Natural killer cell treated with Interleukin-12 subunit alpha and Interleukin-12 subunit beta and Interleukin-15 and Interleukin-18, amount 100 ng/mL, for 72 hours (primary cell): ENCODE measurements at places on chromosomes 1 and 21.

- peak; percentile 92 for DNase-seq
Measured at GRCh38 chr1:18951818-18952391, 4.6 kb downstream of the IFFO2 start.

- no peak for DNase-seq
Measured at GRCh38 chr1:62187548-62187947, 7.1 kb upstream of the L1TD1 start.

- DNase-seq: no peak
Measured at GRCh38 chr21:44537930-44538911, 1.8 kb downstream of the KRTAP10-1 start.

DNA sequence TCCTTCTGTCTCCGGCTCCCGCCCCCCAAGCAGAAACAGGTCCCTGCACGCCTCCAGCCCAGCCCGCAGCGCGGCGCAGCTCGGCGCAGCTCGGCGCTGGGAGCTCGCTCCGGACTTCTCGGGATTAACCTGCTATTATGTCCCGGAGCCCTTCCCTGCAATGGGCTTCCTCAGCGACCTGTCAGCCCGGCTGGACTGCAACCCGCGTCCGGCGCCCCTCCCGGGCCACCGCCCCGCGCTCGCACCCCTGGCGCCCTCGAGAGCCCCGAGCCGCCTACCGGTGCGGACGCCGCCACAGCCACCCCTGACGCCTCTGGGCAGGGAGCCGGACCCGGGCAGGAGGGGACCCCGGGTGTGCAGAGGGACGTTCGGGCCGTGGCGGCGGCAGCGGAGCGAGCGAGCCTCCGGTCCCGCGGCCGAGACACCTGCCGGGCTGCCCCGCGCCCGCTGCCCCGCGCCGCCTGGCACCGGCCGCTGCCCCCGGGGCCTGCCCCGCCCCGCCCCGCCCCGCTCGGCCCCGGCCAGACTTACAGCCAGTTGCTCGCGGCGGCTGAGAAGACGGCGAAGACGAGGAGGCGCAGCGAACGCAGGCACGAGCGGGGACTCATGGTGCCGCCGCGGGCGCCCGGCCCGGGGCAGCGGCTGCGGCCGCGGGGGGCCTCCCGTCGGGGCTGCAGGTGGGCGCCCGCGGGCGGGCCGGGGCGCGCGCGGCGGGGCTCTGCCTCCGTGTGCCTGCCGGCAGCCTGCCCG lies 407 bp downstream of the WNT4 start:
- no peak for DNase-seq

DNA sequence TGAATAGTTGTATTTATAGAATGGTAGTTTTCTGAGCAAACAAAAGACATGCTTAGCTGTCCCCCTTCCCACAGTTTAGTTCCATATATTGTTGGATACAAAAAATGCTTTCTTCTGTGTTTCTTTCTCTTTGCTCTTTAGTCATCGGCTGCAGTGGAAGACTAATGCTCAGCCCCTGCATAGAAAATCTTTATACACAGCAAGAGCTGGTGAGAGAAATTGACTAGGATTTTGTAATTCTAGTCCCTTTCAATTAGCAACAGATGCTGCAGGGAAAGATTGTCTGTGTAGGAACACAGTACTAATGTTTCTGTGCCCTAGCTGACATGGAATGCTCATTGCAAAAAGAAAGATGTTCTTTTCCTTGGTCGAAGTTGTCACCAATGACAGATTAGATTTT lies 200.9 kb downstream of the RPS6KC1 start:
- DNase-seq: no peak

- no peak for DNase-seq
Measured at GRCh38 chr1:230632273-230632873, 9.9 kb upstream of the COG2 start.

DNA sequence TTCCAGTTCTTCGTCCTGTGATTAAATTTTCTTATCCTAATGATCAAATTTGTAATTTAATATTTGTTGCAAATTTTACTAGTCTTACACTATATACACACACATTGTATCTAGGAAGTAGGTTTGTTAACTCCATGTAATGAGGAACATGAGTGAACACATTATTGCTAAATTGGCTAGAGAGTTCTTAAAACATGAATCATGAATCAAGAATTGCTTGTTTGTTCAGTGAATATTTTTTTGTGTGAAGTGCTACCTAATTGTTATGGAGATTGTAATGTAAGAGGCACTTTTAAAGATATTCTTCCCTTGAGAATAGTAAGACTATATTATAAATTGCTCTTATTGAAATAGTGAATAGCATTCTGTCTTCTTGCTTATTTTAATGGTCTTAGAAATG lies 4.6 kb downstream of the GPSM2 start:
- no peak for DNase-seq

DNA sequence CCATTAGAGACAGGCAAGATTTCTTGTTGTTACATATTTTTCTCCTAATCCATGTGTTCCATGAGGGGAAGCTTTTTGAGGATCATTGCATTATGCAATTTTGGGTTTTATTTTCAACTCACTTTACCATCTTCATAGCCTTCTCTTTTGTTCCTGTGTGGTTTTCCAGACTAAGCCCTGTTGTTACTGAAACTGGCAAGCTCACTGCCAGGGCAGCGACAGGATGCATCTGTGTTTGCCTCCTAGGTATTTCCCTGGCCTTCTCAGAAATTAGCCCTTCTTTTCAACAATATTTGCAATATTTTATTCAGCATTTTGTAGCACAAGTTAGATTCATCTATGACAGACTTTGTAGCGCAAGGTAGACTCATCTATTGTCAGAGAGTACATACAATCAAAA lies 134.2 kb upstream of the CYYR1 start:
- no peak for DNase-seq

GRCh38 chr1:71106658-71107322 lies 26.0 kb upstream of the ZRANB2 start:
- DNase-seq: no peak

GRCh38 chr1:11735531-11735853 lies 444 bp upstream of the AGTRAP start:
- no peak for DNase-seq

DNA sequence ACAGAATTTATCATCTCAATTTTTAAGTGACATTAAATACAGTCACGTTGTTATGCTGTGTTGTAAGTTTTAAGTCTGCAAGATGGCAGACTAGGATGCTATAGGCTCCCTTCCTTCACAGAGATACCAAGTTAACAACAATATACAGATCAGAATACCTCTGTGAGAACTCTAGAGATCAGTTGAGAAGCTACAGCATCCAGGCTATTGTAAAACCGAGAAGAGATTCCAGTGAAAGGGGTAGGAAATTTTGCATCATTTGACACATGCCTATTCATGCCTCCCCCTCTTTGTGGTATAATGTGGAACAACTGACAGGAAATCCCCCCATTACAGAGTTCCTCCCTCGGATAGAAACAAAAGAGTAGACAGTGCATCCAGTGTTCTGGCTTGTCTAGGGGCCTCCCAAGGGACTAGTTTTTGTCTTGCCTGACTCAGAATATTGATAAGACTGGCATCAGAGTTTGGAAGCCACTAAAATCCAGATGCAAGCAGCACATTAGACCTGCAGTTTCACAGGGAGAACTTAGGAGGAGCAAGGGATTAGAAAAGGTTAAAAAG lies 80.6 kb downstream of the LBR start:
- no peak for DNase-seq

- no peak for DNase-seq
Measured at GRCh38 chr1:175893192-175893591, 149.8 kb upstream of the TNR start.

- DNase-seq: no peak
Measured at GRCh38 chr1:165737196-165737595, 31.5 kb downstream of the TMCO1 start.

- peak; percentile 77 for DNase-seq
Measured at GRCh38 chr1:115098979-115099692, 9.8 kb upstream of the TSPAN2 start.

DNA sequence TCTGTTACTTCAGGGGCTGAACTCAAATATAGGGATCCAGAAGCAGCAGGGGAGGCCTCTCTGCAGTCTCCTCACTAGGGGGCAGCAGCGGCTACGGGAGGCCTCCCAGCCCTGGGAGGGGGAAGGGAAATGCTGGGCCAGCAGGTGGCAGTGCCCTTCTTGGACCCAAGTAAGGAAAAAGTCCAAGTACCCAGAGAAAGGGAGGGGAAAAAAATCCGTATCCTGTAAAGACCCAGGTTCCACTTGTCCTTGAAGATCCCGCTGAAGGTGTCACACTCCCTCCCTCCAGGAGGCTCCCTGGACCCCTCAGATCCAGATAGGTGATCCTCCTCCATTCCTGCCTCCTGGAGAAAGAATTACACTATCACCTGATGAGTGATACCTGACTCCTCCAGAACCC lies 14.1 kb upstream of the NUAK2 start:
- peak; percentile 81 for DNase-seq

DNA sequence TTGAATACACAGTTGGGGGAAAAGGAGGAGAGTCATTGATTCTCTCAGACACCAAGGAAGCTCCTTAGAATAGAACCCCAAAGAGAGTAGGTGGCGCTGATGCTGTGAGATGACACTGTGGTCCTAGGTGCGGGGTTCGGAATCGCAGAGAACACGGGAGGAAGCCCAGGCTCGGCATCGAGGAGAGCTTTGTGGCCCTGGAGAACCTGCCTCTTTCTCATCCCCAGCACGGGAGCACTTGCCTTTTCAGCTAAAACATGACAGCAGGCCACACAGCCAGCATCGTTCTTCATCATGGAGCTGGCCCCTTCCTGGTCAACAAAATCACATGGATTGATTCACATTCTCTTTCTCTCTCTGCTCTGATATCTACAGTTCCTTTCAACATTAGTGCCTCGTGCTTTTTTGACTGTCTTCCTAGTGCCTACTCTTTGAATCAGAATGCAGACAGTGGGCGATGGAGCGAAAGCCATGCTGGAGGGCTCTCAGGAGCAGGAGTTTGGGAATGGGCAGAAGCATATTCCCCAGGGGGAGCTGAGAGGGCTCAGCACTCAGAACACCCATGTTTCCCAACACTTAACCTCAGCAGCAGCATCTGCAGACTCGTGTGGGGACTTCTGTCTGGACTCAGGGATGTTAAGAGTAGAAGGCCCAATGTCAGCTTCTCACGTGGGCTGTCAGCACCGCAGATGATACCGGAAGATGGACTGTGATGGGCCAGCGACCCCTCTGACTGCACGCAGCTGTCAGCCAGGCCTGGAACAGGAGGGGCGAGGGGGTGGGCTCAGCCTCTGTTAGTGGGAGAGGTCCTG lies 539.4 kb downstream of the KIF26B start:
- DNase-seq: no peak

DNA sequence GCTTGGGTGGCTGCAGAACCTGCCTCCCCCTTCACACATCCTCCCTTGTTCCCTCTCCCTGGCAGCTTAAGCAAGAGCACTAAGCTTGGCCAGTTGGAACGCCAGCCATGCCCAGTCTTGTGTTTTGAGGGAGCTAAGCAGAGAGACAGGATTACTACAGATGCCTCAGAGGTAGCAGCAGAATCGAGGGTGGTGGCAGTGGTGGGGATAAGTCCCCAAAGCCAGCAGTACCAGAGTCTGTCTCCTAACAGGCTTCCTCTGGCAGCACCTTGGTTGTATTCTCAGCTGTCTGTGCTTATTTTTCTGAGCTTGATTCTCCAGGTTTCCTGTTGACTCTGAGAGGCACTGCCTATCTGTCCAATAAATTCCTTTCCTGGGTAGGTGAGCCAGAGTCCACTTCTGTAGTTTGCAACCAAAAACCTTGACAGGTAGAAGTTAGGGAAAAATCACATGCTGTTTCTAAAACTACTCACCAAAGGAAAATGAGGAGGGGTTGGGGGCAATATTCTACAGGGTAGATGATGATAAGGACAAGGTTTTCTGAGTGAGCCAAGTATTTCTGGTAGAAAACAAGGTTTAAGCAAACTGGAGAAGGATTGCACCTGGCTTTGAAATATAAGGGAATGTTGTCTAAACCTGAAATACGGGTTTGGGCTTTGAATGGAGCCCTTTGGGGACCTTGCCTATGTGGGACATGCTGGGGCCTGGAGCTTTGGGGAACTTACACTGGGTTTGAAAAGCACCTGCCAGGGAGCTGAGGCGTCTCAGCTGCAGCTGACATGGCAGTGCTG lies 100.8 kb downstream of the PBX1 start:
- DNase-seq: no peak

- no peak for DNase-seq
Measured at GRCh38 chr1:102566182-102566581, 542.1 kb downstream of the COL11A1 start.

- DNase-seq: no peak
Measured at GRCh38 chr1:39960431-39960958, 5.5 kb downstream of the MFSD2A start.

DNA sequence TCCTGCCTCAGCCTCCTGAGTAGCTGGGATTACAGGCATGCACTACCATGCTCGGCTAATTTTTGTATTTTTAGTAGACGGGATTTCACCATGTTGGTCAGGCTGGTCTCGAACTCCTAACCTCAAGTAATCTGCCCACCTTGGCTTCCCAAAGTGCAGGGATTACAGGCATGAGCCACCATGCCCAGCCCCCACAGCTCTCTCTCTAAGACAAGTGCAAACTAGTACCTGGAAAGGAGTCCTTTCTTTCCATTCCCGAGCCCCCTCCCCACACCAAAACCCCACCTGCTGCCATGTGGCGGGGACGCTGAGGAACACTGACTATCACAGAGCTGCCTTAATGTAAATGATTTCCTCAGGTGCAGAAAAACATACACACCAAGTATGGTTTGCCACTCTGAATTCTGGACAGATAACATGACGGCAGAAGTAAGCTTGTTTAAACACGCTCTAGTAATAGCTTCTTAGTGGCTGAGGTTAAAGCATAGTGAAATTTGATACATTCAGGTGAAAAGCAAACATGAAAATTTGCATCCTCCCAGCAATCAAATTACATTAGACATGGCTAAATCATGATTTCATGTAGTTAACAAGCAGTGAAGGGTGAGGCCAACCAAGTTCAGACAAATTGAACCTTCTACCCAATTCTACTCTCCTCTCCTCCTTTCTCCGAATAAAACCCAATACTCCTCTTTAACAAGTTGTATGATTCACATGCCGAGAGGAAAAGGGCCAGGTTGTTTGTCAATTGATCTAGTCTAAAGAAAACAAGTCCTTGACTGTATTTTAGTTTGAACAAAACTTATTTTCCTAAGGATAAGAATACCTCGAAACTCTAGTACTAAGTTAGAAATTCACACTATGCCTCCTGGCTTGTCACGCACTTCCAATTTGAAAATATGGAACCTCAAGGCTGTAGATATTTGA lies 19.8 kb downstream of the ERRFI1 start:
- DNase-seq: no peak

- no peak for DNase-seq
Measured at GRCh38 chr1:38527373-38527966, 332.1 kb downstream of the RRAGC start.

DNA sequence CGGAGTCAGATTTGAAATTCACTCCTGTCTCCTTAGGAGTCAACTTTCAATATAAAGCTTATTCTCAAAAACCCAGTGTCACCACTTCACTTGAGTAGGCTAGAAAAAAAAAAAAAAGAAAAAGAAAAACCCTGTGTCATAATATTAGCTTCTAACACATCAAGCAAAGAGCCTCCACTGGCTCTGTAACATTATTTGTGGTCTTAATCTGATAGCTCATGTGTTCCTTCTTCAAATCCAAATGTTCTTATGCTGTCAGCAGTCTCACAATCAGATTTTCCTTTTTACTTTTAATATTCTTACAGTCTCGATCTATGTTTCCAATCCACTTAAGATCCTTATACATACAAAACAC lies 26.1 kb upstream of the PSMG1 start:
- DNase-seq: no peak
